ENCODE measurements at places on chromosomes 2 and 18.

- DNase-seq, result peak; percentile 85
These were observed 96.9 kb upstream of the ZNF397 start for GRCh38 chr18:35143622-35144596.

DNA sequence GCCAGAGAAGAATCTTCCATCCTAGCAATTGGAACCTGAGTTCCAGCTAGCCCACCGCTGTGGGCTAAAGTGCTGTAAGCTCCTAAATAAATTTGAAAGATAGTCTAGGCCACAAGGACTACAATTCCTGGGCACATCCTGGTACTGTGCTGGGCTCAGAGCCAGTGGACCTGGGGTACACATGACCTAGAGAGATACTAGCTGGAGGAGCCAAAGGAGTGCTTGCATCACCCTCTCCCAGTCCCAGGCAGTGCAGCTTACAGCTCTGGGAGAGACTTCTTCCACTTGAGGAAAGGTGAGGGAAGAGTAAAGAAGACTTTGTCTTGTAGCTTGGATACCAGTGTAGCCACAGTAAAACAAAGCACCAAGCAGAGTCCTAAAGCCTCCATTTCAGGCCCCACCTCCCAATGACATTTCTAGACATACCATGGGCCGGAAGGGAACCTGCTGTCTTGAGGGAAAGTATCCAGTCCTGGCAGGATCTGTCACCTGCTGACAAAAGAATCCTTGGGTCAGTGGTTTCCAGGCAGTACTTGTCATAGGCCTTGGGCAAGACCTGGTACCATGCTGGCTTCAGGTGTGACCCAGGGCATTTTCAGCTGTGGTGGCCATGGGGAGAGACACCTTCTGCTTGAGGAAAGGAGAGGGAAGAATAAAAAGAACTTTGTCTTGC is 89.5 kb downstream of the TMEM185B start:
- no peak for DNase-seq

DNA sequence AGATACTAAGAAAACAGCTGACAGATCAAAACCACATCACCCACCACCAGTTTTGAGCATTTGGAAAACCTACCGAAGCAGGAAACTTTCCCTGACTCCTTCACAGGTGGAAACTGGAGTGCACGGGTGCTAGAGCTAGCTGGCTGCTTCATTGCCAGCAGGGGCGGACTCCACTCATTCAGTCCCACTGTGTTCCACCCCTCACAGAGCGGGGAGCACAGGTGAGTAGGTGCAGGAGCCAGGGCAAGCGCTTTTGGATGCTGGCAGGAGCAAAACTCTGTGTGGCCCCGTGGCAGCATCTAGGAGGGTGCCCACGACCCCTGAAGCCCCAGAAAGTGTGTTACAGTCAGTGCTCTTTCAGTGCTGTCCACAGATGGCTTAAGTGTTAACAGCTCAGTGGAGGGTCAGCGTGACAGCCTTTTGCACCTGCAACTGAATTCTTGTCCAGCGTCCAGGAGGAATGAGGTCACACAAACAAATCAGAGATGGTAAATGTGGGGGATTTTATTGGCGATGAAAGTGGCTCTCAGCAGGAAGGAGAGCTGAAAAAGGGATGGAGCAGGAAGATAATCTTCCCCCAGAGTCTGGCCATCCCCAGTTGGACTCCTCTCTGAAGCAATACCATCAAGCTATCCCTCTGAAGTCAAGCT is 71.1 kb downstream of the TMEM163 start:
- no peak for DNase-seq

- DNase-seq, result no peak
These were observed 26.6 kb downstream of the GEN1 start for GRCh38 chr2:17780546-17780945.
